ENCODE measurements at places on chromosomes 3 and 15.

DNA sequence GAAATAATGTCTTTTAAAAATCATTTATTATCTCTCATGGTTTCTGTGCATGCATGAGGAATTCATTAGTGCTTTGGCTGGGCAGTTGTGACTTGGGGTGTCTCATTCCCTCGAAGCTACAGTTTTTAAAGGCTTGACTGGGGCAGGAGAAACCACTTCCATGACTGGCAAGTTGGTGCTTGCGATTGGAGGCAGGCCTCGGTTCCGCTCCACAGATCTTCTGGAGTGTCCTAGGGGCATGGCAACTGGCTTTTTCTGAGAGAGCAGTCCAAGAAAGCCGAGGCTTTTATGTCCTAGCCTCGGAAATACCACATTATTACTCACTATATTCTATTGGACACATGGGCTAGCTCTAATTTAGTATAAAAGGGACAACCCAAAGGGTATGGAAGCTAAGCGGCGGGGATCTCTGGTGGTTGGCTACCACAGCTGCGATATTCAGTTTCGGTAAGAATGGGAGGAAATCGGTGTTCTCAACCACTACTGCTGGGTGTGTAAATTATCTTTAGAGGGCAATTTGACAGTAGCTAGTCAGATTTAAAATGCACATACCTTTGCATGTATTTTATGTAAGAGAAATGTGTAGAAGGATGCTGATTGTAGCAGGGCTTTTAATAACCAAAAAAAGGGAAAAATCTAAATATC, 48.8 kb upstream of the TOP2B start:
- DNase-seq, result no peak

GRCh38 chr3:46484911-46485778, 12.6 kb upstream of the RTP3 start:
- no peak for DNase-seq

DNA sequence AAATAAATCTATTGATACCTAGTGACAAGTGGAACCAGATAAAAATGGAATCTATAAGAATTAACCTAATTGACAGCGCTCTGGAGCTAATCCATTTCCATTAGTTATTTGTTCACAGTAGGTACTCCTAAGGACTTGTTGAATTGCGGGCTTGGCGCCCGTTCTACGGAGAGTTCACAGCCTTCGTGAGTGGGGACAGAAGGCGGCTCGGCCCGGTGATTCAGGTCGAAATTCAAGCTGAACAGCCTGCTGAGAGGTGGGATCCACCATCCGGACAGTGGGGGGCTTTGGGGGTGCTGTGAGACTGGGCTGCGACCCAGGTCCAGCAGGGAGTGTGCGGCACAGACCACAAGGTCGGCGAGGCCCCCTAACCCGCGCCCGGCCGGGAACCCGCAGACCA, 779 bp upstream of the CTNNB1 start:
- peak; percentile 42 for DNase-seq

DNA sequence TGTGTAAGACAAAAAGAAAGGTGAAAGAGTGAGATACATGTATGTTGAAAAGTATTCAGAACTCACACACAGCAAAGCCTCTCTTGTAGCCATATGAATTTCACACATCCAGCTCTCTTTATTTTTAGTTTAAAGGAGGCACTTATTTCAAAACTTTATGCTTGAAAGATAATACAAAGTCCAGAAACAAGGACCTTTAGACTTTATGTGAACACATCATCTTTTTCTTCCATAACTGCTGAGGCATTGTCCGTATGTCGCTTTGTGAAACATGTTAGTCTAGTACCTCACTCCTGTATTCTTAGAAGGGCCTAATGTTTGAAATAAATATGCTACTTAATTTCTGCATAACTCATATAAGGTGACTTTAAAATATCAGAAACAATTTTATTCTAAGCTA, 763.4 kb downstream of the GBE1 start:
- DNase-seq, result no peak

- no peak for DNase-seq
Observed at GRCh38 chr3:175187586-175187985, 328.5 kb downstream of the NAALADL2 start.

GRCh38 chr3:9942934-9943690, 9.1 kb downstream of the PRRT3 start:
- DNase-seq, result no peak

- no peak for DNase-seq
Observed at GRCh38 chr15:35505141-35505540, 40.8 kb downstream of the DPH6 start.
